ENCODE measurements at places on chromosomes 7 and 10. TPM values are rescaled to one million over a fixed set of nuclear protein-coding genes. Genes with fewer than 3 reads are reported as not detected.

GPR85 gene
- total RNA-seq: not detected

HELLS gene
- total RNA-seq: 174 TPM

SLC39A12 gene
- total RNA-seq: not detected

ANK3 gene
- 0.94 TPM for total RNA-seq

ACTR1A gene
- 72.8 TPM for total RNA-seq

COL28A1 gene
- total RNA-seq: 0.28 TPM

ZNF777 gene
- 10.4 TPM for total RNA-seq

MCM10 gene
- 87.8 TPM for total RNA-seq

HOXA9 gene
- not detected for total RNA-seq

DNA sequence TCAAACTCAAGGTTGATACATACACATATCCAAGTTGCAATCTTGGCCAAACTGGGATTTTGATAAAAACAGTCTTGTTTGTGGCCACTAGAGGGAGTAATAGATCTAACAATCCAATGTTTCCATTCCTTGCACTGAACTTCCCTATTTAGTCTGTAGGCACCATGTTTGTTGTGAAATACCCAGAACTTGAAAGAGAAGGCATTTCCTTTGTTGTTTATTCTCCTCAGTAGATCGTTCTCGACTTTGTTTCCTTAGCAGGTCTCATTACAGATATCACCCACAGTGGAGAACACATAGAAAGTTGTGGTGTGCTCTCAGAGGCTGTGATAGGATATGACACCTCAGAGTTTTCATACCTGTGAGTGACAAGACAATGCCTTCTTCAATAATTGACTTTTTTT is 70.3 kb upstream of the MXI1 start:
- DNase-seq: peak; percentile 83

DNA sequence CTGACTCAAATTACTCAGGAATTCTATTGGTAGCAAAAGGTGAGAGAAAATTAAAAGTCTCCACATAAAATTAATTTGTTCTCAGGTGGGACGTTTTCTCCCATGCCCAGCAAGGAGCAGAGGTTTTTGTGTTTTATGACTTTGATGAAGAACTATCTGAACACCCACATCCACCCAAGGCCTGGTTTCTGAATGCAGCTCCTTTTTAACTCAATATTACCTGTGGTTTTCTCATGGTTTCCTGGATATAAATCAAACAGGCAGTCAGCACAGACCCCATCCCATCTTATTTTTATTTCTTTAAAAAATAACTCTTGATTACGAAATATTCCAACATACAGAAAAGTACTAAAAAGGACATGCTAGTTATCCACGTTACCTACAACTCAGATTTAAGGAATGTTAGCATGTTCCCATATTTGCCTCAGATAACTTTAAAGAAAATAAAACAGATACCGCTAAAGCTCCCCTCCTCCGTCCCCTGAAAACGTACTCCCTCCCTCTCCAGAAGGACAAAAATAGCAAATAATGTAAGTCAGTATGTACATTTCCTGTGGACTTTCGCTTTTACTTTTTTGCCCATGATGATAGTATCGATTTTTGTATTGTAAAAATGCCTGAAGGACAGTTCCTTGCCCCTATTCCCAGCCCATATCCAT is 43.4 kb downstream of the GLI3 start:
- DNase-seq: no peak

DNA sequence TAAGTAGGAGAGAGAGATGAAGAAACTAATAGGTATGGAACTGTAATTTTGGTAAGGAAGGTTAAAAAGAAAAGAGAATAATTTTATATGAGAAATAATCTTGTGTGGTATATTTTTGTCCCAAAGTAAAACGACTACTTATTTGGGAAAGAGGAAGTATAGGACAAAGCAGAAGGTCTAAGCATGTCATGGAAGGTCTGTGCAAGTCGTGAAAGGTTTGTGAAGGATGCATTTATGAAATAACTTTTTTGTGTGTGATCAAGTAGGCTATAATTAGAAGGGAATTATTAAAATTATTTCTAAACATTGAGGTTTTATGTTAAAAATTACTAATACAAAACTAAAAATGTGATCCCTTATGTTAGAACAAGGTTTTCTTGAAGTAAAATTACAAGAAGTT is 63.3 kb downstream of the ZNF783 start:
- no peak for DNase-seq

DNA sequence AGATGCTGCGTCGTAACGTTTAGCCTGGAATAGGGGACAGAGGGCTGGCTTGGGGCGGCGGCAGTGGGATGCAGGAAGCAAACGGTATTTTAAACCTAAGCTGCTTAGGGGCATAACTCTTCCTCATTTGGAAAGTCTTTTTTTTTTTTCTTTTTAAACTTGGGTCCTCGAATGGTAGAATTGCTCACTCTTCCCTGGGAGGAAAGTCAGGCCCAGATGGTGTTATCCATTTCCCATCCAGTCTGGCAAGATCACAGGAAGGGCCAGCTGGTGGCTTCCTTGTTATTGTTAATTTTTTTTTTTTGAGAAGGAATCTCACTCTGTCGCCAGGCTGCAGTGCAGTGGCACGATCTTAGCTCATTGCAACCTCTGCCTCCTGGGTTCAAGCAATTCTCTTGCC is 56.6 kb downstream of the TMEM209 start:
- no peak for DNase-seq

- DNase-seq: no peak
Measured at GRCh38 chr10:123057968-123058367, 49.2 kb downstream of the ACADSB start.

DNA sequence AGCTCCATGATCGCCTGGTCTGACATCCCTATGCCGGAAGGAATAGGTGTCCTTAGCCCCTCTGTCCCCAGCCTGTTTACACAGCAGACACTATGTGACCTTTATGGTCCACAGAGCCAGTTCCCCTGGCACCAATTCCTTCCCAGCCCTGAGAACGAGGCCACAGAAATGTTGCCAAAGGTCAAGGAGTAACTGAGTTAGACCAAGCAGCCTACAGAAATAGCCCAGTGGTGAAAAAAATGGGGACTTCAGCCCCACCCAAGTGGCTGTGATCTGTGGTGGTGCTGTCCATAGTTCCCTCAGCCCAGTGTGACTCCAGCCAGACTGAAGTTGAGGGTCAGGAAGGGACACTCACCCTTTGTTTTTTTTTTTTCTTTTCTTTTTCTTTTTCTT is 2.5 kb downstream of the PGAM2 start:
- DNase-seq: no peak

DNA sequence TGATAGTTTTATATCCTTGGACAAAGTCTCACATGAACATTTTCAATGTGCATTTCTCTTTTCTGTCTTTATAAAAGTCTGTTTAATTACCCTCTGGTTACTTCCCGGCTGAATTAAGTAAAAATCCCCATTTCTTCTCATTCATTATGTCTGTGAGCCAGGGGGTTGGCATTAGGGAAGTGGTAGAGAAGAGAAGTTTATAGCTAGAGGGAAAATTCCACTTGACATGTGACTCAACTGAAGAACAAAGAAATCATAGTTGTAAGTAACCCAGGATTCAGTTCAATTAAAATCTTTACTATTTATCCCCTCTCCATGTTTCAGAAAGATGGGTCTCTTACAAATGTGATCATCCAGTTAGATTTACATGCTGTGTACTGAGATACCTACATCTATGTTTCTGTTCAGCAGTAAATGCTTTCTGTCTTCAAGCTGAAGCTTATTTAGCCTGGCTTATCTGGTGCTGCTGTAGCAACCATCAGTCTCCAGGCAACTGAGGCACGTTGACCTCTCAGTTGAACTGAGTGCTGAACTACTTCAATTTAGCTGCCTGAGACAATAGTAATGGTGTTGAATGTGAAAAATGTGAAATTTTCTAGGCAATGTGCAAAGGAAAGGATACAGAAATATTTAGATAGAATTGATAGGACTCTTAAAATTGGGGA is 181.6 kb downstream of the MLLT10 start:
- DNase-seq: no peak

DNA sequence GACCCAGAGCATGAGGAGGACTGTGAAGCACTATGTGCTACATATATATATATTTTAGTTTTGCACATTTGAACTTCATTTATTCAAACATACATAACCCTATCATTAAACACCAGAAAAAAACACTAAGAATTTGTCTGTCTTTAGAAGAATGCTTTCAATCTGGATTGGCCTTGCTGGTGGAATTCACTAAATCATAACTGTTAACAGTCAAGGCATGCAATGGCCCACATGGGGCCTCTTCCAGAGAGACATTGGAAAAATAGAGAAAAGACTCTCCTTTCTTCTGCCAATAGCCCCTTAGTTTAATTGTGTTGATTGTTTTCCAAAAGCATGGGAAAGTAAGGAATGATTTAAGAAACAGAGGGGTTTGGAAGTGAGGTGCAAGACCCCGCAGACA is 77.9 kb downstream of the MRPL32 start:
- no peak for DNase-seq

GRCh38 chr10:51846856-51847506 is 147.6 kb upstream of the CSTF2T start:
- no peak for DNase-seq

DNA sequence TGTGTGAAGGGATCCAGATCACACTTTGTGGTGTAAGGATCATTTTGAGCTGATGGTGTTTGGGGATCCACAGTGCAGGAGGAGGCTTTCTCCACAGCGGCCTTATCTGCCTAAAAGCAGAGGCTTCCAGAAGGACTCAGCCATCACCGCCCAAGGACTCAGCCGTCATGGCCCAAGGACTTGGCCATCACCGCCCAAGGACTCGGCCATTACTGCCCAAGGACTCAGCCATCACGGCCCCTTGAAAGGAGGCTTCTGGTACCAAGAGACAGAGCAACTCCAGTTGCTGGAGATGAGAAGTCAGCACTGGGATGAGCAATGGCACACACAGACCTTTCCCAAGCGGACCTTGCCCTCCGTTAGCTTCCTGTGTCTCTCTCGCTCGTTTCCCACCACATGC is 6.0 kb upstream of the CFAP46 start:
- no peak for DNase-seq

DNA sequence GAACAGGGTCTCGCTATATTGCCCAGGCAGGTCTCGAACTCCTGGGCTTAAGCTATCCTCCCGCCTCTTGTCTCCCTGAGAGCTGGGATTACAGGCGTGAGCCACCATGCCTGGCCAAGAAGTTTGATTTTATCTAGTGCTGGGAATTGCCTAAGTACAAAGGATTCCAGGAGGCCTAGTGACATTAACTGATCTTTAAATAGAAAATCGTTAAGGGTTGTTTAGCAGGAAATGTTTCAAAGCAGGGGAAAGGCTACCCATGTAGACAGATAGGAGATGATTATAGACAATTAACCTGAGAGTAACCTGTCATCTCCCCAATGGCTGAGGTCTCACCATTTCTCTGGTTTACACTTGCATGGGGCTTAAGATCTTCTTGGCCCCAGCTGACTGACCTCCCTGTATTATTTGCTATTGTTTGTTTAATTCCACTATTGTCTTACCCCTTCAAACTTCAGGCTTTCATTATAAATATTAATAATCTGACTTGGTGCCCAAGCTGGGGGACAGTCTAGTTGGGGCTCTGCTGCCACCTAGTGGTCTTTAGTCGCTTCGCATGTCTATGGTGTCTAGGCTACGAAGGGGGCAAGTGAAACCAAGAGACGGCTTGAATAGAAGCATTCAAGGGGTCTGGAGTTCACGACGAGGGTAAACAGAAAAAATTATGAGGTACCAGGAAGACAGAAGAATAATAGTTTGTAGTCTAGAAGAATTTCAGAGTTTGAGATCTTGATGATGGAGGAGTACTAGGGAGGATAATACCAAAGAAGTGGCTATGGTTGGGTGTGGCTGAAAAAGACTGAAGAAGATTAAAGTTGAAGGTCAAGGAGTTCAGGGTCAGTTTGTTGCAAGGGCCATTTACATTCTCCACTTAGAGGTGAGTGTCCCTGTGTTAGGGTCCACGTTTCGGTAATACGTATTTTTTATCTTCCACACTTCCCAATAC is 40.4 kb upstream of the BPGM start:
- DNase-seq: peak; percentile 66

GRCh38 chr7:51223505-51223904 is 93.1 kb downstream of the COBL start:
- no peak for DNase-seq

DNA sequence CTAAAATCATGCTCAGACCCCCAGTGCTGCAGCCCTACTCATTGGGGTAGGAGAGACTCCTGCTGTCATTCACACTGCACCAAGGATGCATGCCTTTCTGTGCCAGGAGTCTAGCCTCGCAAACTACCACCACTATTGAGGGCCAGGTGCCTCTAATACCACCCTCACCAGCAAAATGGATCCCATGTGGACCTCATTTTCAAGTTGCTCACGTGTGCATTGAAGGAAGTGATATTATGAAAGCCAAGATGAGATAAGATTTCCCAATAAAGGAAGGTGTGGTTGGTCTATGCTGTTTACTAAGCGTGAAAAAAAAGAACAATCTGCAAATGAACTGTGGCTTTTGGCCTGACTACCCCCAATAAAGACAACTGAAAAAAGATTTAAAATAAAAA is 7.2 kb upstream of the LAMTOR4 start:
- no peak for DNase-seq

- no peak for DNase-seq
Measured at GRCh38 chr10:61378865-61379264, 74.3 kb downstream of the TMEM26 start.

- DNase-seq: no peak
Measured at GRCh38 chr7:16061011-16061410, 360.3 kb downstream of the CRPPA start.

GRCh38 chr7:121151774-121152221 is 163.3 kb downstream of the CPED1 start:
- DNase-seq: no peak

GRCh38 chr10:98274562-98274961 is 6.6 kb upstream of the LOXL4 start:
- no peak for DNase-seq

DNA sequence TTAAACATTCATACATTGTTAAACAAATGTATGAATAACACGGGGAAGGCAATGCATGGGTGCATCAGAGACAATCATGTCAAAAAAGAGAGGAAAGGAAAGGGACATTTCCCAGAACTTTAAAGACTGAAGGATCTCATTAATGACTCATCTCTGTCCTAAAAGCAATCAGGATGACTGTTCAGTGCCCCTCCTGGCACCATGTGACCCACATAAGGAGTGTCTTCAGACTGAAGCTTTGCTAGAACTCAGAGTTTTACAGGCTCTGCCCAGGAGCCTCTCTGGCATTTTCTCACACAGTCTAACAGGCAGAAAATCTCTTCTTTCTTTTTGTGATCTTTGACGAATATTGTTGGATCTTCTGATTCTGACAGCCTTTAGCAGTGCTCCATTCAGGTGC is 315.3 kb downstream of the OTUD1 start:
- DNase-seq: no peak

DNA sequence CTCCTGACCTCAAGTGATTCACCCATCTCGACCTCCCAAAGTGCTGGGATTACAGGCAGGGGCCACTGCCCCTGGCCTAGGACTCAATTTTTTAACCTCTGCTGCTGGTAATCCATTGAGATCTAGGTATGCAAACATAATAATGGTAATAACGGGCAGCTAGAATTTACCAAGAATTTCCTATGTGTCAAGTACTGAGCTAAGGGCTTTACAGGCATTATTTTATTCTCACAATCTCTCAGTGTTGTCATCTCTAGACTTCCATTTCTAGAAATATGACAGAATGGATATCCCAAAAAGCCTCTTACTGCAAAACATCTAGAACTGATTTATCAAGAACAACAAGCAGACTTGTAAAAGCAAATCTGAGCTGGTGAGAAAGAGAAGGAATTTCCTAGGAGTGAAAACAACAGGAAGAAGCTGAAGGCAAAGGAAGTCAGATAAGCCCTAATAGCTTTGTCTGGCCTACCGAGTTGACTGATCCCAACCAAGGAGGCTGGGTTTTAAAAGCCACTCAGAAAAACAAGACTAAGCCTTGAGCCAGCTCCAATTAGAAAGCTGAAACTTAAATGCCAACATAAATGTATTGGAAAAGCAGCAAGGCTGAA is 70.6 kb downstream of the CCDC71L start:
- DNase-seq: no peak
